Stimulated activated CD8-positive, alpha-beta memory T cell treated with anti-CD3 and anti-CD28 coated beads, Interleukin-7, amount 100 ng/mL, for 1 hour (primary cell): ENCODE measurements at places on chromosomes 3 and 15.

GRCh38 chr3:10976770-10977169 is 15.8 kb upstream of the SLC6A1 start:
- no peak for DNase-seq

GRCh38 chr3:167691366-167691765 is 37.6 kb upstream of the WDR49 start:
- no peak for DNase-seq

DNA sequence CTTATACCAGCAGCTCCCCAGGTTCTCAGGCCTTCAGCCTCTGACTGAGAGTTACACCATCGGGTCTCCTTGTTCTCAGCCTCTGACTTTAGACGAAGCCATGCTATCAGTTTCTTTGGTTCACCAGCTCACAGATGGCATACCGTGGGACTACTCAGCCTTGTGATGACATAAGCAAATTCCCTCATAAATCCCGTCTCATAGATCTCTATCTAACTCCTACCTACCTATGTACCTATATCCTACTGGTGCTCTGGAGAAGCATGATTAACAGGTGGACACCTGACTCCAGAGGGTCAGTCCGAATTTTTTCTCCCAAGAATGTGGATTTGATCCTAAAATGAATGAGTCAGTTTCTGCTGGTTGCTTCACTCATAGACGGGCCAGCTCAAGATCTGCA is 59.1 kb upstream of the CDV3 start:
- no peak for DNase-seq

- no peak for DNase-seq
Measured at GRCh38 chr3:82114589-82114988, 353.1 kb upstream of the GBE1 start.

DNA sequence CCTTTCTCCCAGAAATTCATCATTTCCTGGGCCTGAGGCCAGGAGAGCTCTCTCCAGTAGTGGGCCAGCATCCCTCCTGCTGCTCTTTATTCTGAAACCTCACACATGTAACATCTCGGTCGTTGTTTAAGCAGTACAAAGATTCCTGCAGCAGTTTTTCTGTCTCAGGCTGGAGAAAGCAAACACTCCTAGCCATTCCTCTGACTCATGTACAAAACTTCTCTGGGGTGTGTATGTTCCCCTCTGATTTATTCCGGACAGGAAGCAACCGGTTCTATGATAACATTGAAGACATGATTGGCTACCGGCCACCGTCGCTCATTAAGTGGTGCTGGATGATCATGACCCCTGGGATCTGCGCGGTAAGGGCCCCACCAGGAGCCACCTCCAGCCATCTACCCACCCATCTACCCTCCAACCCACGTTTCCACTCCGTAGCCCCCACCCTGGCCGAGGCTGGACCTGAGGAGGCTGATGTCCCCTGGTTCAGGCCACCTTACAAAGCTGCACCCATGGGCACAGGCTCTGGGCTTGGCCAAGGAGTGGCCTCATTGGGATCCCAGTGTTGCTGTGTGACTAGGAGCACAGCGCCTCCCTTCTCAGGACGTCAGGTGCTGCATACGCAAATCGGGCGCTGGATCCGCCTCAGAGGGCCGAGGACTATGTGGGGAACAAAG is 58.6 kb upstream of the SLC6A1 start:
- DNase-seq, result no peak

DNA sequence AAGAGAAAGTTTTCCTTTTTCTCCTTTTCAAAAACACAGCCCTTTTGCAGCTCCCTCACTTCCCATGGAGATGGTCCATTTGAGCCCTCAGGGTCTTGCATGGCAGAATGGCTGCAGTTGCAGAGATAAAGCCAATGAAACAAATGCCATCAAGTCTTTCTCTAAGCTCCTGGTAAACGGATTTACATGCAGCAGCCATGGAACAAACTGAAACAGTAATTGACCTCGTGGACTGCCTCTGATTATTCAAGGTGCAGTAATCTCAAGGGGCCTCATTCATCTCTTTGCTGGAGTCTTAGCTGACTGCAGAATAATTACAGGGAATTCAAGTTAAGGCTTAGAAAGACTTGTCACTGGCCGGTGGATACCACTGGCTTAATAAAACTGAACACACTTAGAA is 125.1 kb downstream of the SQOR start:
- no peak for DNase-seq

- no peak for DNase-seq
Measured at GRCh38 chr3:13540297-13540995, 8.5 kb upstream of the FBLN2 start.

- no peak for DNase-seq
Measured at GRCh38 chr3:180633722-180634121, 31.8 kb downstream of the TTC14 start.

GRCh38 chr15:33584797-33585196 is 274.0 kb downstream of the RYR3 start:
- no peak for DNase-seq

DNA sequence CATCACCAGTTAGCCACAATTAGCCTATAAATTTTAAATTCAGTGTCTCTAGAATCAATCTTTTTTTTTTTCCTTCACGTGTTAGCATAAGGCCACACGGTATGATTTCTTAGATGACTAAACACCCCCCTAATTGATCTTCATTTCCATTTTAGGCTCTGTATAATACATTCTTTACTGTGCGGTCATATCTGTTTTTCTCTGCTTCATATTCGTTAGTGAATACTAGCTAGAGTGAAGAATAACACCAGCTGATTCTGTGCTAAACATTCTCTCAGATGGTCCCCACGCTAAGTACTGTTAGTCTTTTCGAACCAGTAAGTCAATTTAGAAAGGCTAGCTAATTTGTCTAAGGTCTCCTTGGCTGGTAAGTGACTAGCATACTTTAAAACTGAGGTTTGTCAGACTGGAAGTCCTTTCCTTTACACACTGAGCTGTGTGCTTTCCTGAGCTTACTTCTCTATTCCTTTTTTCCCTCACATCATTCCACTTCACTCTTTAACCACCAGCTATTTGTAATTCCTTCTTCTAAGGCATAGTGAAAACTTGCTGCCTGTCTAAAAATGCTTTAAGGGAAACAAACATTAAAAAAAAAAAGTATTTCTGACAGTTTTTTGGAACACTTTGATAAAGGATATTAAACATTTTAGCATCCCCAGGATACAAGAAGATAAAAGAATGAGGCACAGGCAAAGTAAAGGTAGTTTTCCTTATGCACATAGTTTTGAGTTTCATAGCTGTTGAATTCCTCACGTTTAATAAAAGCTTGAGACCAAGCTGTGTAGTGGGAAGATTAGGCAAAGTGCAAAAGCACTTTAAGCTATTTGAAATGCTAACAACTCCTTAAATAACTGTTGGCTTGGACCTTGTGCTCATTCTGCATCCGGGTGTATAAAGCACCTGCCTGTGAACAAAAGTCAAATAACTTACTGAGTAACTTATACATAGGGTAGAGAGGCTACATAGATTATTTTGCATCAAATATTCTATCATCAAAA is 17.1 kb downstream of the ZFAND6 start:
- no peak for DNase-seq

DNA sequence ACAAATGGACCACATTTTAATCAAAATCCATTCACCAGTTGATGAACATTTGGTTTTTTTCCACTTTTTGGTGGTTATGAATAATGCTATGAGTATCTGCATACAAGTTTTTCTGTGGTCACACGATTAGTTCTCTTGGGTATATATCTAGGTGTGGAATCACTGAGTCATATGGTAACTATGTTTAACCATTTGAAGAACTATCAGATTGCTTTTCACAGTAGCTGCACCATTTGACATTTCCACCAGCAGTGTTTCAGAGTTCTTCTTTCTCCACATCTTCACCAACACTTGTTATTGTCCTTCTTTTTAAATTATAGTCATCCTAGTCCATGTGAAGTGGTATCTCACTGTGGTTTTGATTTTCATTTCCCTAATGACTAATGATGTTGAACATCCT is 33.3 kb upstream of the ATG7 start:
- no peak for DNase-seq

- DNase-seq, result no peak
Measured at GRCh38 chr15:86797135-86797534, 717.5 kb downstream of the AGBL1 start.

DNA sequence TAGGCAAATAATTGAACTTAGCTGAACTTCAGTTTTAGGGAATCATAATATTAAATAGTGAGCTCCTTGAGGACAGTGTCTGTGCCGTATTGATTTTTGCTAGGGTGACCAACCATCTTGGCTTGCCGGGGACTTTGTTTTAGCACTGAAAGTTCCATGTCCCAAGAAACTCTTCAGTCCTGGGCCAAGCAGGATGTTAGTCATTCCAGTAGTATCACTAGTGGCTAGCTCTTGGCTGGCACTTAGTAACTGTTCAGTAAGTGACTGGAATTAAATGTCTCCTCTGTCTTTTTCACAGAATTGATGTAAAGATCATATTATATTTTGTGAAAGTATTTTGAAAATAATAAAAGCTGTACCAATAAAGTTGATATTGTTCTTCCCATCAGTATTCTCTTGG is 42.3 kb downstream of the RSRC1 start:
- DNase-seq, result no peak

- DNase-seq, result no peak
Measured at GRCh38 chr3:83011481-83011880, 1250.0 kb upstream of the GBE1 start.
